Activated CD4-positive, alpha-beta T cell treated with anti-CD3 and anti-CD28 coated beads for 24 hours (primary cell): ENCODE measurements at places on chromosomes 13 and 19.

DNA sequence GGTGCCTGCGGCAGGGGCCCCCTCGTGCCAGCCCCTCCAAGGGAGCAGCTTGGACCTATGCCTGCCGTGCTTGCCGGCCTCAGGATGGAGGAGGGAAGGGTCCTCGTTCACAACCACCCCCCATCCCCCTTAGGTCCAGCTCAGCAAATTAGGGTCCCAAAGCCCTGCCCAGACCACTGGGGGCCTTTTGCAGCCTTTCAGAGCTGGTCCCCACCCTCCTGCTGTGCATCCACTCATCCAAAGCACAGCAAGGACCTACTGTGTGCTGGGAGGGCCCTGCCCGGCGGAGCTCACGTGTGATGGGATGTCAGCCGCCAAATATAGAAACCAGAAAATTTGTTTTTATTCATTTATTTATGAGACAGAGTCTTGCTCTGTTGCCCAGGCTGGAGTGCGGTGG, 16.5 kb upstream of the SLC7A10 start:
- DNase-seq: no peak

DNA sequence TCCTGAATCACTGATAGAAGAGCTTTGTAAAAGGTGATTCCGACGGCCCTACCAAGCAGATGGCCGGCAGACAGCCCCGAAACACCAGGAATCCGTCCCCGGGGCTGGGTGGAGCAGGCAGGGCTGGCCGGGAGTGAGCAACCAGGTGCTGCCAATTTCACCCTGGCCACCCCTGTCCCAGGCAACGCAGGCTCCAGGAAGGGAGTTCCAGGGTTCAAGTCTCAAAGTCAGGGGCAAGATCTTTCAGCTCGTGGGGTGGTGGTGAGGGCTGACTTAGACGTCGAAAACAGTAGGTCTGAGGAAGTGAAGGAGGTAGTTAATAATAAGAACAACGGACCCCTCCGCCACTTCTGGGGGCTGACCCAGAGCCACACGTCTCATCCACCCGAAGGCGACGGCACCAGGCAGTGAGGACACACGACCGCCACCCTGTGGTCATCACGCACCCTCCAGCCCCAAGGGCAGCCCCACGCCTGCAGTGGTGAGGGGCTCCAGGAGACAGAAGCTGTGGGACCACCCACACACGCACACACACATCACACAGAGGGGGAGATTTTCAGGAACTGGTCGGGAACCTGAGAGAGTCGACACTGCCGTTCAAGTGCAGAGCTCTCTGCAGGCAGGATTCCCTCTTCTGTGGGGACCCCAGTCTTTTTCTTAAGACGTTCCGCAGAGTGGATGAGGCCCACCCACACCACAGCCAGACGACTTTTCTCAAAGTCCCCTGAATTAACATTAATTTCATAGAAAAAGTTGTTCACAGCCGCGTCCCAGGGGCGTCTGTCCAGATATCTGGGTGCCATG, 67.2 kb downstream of the SPACA7 start:
- no peak for DNase-seq

GRCh38 chr13:36829753-36830152, 10.7 kb downstream of the RFXAP start:
- no peak for DNase-seq

- no peak for DNase-seq
Measured at GRCh38 chr13:79386125-79386826, 19.8 kb downstream of the RBM26 start.

- DNase-seq: no peak
Measured at GRCh38 chr13:25977216-25977615, 74.6 kb downstream of the SHISA2 start.

DNA sequence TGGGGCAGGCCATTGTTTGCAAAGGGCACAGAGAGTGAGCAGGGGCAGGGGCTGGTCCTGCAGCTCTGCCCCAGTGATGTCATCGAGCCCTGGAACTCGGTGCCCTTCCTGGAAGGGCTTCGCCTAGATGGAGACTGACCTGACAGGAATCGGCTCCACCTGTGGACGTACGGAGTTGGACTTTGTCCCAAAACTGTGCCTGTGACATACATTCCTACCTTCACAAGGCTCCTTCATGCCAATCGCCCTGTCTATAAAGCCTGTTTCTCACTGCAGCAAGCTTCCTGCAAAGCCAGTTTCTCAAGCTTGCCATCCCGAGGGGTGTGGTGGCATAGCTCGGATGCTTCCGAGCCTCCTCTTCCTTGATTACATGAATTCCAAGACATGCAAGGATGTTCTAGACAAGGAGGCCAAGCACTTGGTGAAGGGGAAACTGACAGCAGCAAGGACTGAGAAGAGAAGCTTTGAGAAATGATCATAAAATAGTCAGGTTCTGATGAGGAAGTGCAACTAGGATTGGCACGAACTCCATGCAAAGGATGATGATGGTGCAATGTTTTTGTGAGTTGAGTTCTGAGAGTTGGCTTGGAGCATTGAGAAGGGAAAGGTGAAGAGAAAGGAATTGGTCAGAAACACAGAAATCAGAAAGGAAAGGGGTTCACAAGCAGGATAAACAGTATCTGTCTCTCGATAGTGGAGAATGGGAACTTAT, 73.6 kb upstream of the STK24 start:
- DNase-seq: no peak

DNA sequence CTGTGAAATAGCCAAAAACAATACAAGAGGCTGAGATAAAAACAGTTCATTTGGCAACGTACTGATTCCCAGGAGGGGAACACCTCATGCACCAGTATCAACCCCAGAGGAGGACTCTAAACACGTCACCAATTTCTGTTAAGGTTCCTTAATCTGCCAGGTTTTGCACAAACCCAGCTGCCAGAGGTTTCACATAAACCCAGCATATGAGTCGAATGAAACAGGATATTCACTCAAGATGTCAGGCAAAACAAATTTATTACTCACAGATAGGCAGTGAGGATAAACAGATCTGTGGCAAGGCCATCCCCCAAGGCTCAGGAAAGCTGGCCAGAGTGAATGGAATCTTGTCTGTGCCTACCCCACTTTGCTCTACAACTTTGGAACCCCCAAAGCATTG, 210.9 kb downstream of the GPC5 start:
- DNase-seq: no peak

GRCh38 chr19:30222992-30223865, 149.0 kb upstream of the ZNF536 start:
- DNase-seq: no peak

- DNase-seq: no peak
Measured at GRCh38 chr13:67183151-67183550, 47.0 kb downstream of the PCDH9 start.

DNA sequence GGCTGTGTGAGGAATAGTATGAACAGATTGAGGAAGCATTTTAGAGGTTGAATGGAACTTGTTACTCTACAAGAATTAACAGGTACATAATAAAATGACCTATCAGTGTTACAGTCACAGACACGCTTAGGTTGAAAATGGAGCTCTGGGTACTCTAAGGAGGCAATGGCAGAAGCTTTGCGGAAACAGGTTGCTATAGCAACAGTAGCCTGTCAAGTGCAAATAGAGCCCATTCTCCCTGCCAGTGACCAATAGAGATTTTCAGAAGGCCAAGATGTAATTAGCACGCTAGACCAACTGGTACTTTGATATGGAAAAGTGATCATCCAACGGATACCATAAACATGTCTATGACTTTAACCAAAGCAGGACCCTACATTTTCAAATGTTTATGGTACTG, 148.5 kb upstream of the FREM2 start:
- DNase-seq: no peak

- no peak for DNase-seq
Measured at GRCh38 chr19:1250437-1251260, 2.3 kb downstream of the MIDN start.

- no peak for DNase-seq
Measured at GRCh38 chr13:111947026-111947810, 119.7 kb upstream of the SOX1 start.

- DNase-seq: no peak
Measured at GRCh38 chr13:74346960-74347359, 212.8 kb upstream of the KLF12 start.

- DNase-seq: peak; percentile 74
Measured at GRCh38 chr19:39405958-39406655, 540 bp upstream of the ZFP36 start.

DNA sequence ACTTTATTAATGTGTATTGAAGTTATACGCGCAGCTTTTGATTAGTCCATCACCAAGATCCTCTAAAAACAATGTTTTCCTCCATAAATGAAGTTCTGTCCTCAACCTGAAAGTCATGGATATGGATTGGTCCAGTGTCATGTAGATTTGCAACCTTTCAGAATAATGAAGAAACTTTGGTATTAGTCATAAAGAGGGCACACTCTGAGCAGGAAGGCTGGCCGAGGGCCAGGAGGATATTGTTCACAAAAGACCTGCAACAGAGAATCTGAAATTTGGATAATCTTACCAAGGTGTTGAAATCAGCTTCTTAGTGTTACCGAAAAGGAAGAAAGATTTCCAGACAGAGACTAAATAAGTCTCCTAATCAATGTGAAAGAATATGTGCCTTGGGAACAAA, 20.7 kb downstream of the CLDN10 start:
- no peak for DNase-seq
